ENCODE measurements at places on chromosomes 7 and 10. TPM values are rescaled to one million over a fixed set of nuclear protein-coding genes. Genes with fewer than 3 reads are reported as not detected.

GRCh38 chr10:17841050-17841449 is 31.9 kb downstream of the MRC1 start:
- DNase-seq, result no peak

- DNase-seq, result no peak
Observed at GRCh38 chr10:13627459-13628310, 40.9 kb downstream of the PRPF18 start.

GRCh38 chr7:159093351-159093971 is 51.2 kb downstream of the VIPR2 start:
- peak; percentile 61 for DNase-seq

DNA sequence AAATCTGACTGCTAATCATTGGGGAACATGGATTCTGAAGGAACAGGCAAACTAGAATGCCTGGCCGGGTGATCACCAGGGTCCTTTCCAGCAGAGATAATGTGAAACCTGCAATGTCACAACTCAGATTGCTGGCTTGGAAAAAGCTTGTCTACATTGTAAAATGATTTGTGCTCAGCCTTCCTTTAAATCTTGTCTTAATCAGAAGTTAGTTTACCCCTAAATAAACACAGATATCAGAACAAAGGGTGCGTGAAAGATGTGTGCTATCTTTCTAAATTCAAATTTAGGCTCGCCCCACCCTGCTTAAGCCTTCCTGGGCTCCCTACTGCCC is 26.3 kb downstream of the COBL start:
- no peak for DNase-seq

- no peak for DNase-seq
Observed at GRCh38 chr7:113636727-113637421, 281.9 kb downstream of the PPP1R3A start.

DNA sequence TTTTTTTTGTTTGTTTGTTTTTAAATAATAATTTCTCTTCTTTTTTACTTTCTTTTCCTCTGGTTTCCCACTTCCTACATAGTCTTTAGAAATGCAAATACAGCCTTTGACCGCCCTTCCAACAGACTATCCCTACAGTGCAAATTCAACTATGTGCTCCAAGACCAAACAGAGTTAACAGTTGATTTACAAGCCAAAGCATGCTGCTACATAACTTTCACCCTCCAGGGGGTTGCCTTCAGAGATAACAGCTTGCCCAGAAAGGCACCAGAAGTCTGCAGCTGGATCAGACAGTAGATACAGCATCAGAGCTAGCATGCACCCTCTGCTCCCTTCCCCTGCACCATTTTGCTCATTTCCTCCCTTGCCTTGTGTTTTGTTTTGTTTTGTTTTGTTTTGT is 539.0 kb downstream of the ZWINT start:
- no peak for DNase-seq

- DNase-seq, result peak; percentile 93
Observed at GRCh38 chr10:125060826-125061556, 99.4 kb downstream of the CTBP2 start.

DNA sequence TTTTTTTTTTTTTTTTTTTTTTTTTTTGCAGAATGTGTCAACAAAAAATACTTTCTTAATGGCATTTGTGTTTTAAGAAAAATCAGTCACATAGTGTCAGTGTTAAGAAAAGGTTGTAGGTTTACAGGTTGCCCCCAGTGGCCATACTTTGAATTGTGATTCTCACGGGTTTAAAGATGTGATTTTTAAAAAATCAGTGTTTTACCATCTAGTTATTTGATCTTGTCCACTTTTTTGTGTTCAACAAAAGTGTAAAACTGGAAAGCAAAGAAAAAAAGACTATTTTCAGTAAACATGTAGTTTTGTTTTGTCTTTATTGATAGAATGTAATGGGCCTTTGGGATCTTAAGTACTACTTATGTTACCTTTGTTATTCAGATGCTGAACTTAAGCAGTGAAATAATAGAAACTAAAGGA is 25.7 kb downstream of the SUV39H2 start:
- DNase-seq, result no peak

DNA sequence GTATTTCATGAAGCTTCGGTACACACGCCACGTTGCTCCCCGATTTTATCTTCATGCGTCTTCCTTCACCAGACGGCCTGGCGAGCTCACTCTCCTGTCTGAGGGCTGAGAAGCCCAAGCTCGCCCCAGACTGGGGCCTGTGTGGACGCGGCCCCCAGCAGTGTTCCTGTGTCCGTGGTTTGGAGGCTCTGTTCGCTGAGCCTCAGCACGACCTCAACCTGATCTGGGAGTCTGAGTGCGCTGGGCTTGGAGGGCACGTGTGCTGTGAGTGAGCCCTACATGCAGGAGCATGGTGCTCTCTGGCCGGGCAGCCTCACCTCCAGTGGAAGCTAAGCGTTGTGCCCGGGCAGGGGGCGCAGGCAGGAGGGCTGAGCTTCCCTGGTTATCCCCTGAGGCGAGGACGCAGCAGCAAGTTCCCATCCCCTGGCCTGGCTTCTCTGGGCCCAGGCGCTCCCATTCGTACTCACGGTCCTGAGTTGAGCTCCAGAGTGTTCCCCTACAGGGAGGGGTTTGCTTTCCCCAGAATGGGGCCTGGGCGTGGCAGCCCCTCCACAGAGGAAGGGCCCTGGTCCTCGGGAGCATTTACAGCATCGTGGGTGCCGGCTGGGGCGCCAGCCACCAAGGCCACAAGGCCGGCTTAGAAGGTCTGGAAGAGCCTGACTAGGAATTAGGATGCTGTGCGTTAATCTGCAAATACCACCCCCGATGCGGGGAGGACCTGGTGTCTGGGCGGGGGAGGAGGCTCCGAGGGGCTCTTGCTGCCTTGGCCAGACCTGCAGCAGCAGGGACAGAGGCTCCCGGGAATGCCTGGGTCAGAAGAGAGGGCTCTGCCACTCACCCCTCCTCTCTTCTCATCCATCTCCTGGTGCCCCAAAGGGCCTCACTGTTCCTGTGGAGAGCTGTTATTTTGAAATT is 400.6 kb downstream of the DNAJB6 start:
- DNase-seq, result no peak

- no peak for DNase-seq
Observed at GRCh38 chr10:59553162-59553900, 156.3 kb downstream of the SLC16A9 start.

GRCh38 chr10:124609698-124610097 is 134.5 kb downstream of the FAM53B start:
- DNase-seq, result no peak

Gene CALML3
- total RNA-seq, result not detected

Gene HOXA3
- 4.9 TPM for total RNA-seq

Gene PRPS1L1
- total RNA-seq, result not detected

Gene ZNF33B
- total RNA-seq, result 16.0 TPM

Gene CTAGE4
- total RNA-seq, result 1.5 TPM
